Right ventricle myocardium inferior (tissue), 1 donor: ENCODE measurements at places on chromosomes 7 and 10. TPM values are rescaled to one million over a fixed set of nuclear protein-coding genes. Genes with fewer than 3 reads are reported as not detected.

GRCh38 chr10:49253340-49253906 is 45.5 kb upstream of the C10orf71 start:
- DNase-seq: no peak

DNA sequence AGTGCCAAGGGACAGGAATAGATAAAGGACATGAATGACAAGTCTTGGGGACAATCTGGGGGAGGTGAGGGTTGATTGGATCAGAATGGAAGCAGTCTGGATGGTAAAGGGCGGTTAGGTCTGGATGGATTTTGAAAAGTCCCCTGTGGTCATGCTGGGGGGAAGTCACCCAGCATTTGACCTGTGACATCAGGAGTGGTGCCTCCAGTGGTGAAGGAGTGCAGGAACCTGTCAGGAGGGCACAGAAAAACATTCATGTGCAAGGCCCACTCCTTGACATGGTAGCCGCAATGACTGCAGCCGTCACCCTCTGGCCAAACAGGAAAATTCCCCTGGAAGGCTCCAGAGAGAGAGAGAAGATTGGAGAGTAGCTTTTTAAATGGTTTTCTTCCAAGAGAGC is 304.8 kb downstream of the GFRA1 start:
- DNase-seq: no peak

GRCh38 chr7:44629829-44630522 is 23.5 kb downstream of the OGDH start:
- no peak for DNase-seq

GRCh38 chr7:26346611-26347203 is 55.0 kb downstream of the SNX10 start:
- no peak for DNase-seq

DNA sequence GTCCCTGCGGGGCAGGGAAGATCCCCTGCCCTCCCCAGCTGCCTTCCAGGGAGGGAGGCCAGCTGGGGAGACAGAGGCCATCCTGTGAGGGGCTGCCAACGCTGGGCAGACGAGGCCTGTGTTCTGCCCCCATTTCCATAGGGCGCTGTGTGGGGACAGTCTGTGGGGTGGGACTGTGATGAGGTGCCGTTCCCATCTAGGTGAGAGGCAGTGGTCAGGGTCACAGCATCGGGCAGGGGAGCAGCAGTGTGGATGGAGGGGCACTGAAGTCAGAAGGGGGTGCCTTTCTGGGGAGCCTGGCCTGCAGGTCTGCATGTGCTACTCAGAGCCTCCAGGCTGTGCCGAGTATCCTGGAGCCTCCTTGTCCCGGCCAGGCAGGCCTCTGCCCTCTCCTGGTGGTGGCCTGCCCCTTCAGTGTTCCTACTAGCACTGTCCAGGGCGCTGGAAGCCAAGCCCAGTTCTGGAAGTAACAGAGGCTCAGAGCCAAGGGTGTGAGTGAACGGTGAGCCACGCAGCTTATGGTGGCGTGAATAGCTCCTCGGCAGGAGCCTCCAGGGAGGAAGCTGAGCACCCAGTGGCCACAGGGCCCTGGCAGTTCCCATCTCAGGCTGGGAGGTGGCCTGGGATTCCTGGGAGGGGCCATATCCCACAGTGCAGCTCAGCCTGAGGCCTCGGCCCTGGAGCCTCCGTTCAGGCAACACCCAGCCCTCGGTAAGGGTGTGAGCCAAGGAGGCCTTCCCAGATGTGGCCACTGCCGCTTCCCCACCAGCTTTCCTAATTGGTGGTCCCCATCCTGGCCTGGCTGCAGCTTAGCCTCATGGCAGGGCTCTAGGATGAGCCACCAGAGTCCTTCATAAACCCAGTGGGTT is 23.3 kb upstream of the CSGALNACT2 start:
- DNase-seq: no peak

- peak; percentile 75 for DNase-seq
These were observed 157.5 kb upstream of the KLF14 start for GRCh38 chr7:130891254-130892094.

- no peak for DNase-seq
These were observed 36.9 kb downstream of the NET1 start for GRCh38 chr10:5449227-5449626.

DNA sequence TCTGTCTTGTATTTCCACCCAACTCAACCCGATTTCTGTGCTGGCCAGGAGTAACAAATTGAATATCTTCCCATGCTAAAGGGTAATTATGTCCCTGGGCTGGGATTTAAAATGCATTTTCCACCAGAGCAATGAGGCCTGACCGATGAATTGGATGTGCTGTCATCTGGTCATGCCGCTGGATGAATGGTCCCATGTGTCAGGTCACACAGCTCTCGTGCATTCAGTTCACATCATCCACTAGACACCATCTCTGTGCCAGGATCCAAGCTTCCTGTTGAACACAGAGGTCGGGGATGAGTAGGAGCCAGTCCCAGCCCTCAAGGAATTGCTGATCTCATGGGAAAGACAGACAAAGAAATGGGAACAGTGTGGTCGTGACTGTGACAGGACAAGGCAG is 200.8 kb downstream of the ADRA2A start:
- no peak for DNase-seq

- no peak for DNase-seq
These were observed 8.6 kb downstream of the PFKFB3 start for GRCh38 chr10:6211341-6211670.

DNA sequence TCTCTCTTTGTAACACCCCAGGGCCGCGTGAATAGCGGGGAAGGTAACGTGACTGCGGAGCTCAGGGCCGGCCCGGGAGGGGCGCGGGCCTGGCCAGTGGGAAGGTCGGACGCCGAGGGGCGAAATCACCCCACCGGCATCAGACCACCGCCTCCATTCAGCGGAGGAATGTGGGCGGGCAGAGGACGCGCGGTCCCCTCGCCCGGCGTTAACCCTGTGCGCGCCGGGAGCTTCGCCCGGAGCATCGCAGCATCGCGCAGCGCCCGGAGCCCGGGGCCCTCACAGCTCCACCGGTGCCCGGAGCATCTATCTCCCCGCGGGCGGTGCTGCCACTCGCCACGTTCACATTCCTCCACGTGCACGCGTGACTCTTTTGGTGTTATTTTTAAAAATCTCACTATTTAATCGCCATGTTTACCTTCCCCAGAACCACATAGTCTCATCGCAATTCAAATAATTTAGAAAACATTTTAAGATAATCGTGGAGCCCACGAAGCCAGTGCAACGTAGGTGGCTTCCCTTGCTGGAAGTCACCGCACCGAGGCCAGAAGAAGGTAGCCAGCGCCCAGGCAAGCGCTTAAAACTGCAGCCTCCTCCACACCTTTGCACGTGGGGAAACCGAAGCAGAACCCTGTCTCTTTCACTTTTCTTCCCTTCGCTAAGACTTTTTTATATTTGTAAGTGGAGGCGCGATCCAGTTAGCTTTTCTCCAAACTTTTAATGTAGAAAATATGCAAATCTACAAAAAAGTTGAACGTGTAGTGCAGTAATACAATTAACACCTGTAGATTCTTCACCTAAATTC is 21.8 kb downstream of the FGFBP3 start:
- peak; percentile 66 for DNase-seq

GRCh38 chr7:14937581-14937980 is 35.0 kb upstream of the DGKB start:
- DNase-seq: no peak

GRCh38 chr7:140212100-140212881 is 35.5 kb upstream of the KDM7A start:
- DNase-seq: no peak

GRCh38 chr10:12890958-12891357 is 110.6 kb downstream of the CCDC3 start:
- DNase-seq: no peak

- no peak for DNase-seq
These were observed 50.5 kb downstream of the SPOCK2 start for GRCh38 chr10:72037811-72038210.

GRCh38 chr10:124465003-124465776 is 3.6 kb downstream of the LHPP start:
- no peak for DNase-seq

- DNase-seq: no peak
These were observed 90.9 kb upstream of the SMNDC1 start for GRCh38 chr10:110395350-110396283.

DNA sequence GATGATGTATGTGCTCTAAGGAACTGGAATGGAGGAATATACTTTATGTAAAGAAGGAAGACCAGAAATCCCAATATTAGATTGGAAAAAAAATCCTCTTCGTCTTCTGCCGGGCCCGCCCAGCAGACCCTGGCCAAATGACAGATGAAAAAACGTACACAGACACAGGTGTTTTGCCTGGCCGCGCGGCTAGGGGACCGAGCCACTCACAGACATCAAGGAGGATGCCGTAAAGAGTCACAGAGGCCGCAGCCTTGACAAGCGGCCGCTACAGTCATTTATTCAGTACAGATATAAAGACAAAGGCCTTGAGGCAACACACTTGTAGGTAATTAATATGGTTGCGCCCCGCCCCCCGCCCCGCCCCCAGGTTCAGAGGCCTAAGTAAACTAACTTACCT is 594.1 kb downstream of the GRM8 start:
- DNase-seq: no peak

The UPK3BL2 gene
- 2.8 TPM for total RNA-seq

The HOXA5 gene
- not detected for total RNA-seq

The TAS2R41 gene
- not detected for total RNA-seq

The GLI3 gene
- 3.9 TPM for total RNA-seq

The RBM20 gene
- 103 TPM for total RNA-seq

The VWDE gene
- total RNA-seq: not detected

The C7orf57 gene
- not detected for total RNA-seq

The SRI gene
- total RNA-seq: 93.6 TPM

The FEZF1 gene
- not detected for total RNA-seq

The TAS2R4 gene
- total RNA-seq: 0.14 TPM

The ORC5 gene
- 7.1 TPM for total RNA-seq

The PSMG3 gene
- 13.3 TPM for total RNA-seq

The ANKRD30A gene
- not detected for total RNA-seq
